ENCODE measurements at places on chromosomes 11 and 22.

DNA sequence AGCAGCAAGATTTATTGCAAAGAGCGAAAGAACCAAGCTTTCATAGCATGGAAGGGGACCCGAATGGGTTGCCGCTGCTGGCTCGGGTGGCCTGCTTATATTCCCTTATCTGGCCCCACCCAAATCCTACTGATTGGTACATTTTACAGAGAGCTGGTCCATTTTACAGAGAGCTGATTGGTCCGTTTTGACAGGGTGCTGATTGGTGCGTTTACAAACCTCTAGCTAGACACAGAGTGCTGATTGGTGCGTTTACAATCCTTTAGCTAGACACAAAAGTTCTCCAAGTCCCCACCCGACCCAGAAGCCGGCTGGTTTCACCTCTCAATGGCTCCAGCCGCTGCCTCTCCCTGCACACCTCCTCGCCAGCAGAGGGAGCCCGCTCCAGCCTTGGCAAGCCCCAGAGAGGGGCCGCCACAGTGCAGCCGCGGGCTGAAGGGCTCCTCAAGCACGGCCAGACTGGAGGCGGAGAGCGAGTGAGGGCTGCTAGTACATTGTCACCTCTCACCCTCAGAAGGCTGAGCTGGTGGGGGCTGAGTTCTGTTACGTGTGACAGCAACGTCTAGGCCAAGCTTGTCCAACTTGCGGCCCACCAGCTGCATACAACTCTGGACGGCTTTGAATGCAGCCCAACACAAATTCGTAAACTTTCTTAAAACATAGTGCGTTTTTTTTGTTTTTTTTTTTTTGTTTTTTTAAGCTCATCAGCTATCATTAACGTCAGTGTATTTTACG lies 8.7 kb downstream of the PTH start:
- no peak for DNase-seq

- peak; percentile 90 for DNase-seq
These were observed 7.0 kb downstream of the MAP3K11 start for GRCh38 chr11:65606876-65607613.

DNA sequence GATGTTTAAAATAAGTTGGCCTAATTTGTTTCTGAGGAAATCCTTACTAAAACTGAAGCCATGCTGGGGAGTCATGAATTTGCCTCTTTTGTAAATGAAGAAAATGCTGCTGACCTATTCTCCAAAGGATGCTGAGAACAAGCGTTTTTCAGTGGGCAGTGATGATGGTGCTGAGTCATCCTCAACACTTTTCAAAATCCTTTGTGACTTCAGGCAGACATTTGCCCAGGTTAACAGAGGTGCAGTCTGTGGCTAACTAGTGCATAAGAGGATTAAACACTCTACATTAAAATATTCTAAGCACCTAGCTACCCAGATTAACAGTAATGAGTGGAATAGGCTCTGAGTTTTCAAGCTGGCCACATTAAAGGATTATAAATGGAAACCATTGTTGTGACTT lies 509.0 kb downstream of the DLG2 start:
- no peak for DNase-seq

GRCh38 chr22:20130731-20131596 lies 640 bp upstream of the ZDHHC8 start:
- peak; percentile 47 for DNase-seq

DNA sequence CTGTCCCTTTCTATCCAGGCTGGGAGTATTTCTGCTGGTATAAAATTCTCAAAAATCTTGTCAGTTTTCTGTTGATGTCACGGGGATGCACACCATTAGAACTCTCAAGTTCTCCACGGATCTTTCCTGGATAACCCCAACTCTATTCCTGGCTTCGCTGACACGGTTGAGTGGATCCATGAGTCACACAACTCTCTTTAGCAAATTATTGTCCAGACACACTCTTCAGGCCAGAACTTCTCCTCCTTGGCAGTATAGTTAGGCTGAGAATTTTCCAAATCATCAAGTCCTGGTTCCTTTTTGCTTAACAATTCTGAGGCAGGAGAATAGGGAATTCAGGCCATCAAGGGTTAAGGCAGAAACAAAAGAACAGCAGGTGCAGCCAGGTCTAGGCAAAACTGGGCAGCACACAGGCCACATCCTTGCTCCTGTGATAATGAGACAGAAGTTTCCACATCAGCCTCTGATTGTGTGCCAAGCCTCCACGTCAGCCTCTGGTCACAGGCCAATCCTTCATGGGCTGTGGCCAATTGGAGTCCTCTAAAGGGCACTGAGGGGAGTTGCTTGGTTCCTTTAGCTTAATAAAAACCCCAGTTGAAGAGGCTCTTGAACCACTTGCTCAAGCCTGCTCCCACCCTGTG lies 5.7 kb upstream of the ACAT1 start:
- peak; percentile 49 for DNase-seq

DNA sequence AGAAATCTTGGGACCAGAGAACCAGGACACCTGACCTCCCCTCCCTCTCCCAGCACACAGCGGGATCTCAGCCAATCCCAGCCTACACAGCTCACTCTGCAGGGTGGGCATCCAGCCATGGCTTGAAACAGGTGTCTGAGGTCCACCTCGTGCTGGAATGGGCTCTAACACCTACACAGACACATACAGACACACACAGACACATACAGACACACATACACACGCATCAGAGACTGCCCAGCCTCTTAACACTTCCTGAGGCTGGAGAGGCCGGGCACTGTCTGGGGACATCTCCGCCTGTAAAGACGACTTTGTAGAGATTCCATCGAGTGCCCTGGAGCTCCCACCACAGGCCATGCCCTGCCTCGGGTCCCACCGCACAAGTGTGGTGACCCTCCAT lies 36.7 kb downstream of the CAPN1 start:
- no peak for DNase-seq
